ENCODE measurements at places on chromosomes 12 and 14.

GRCh38 chr12:113245695-113246477 lies 24.6 kb downstream of the TPCN1 start:
- DNase-seq: no peak

DNA sequence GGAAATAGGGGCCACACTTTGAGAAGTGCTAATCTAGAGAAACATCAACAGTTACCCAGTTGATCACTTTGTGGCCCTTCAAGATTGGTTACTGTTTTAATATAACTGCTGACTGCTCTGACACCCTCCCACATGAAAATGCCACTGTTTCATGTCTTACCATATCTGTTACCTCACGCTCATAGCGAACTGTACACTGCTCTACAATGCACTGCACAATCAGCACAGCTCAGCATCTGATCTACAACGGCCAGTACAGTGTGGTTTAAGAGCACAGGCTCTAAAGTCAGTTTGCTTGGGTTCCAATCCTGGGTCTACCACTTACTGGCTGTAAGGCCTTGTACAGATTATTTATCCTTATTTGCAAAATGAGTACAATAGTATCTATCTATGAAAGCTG lies 39.1 kb downstream of the SPPL3 start:
- no peak for DNase-seq

DNA sequence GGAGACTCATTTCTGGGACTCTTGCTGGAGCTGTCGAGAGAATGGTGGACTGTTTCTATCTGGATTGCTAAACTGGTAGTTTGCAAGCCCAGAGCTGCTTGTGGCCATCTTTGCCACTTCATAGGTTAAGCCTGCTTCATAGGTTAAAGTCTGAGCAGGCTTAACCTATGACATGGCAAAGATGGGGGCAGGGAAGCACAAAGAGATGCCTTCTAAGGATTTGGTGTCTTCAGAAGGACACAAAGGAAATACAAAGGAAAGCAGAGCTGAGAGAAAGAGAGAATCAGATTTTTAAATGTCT lies 78.4 kb upstream of the MAX start:
- no peak for DNase-seq

DNA sequence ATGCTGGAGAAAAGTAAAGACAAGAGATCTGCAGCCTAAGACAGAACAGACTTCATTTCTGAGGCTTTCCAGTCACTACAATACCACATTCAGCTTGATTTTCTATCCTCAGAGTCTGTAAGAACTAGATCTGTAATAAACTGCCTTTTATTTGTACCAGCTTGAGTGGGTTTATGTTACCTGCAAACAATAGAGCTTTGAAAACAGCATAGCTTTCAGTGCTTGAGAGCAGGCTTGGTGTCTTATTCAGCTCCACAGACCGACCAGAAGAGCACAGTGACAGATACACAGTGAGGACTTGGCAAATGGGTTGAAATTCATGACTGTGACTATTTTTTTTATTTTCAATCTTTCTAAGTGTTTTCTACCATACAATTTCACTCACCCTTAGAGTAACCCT lies 207.8 kb upstream of the OTX2 start:
- no peak for DNase-seq

All from GM12891 (cell line).